HS-27A (cell line): ENCODE measurements at places on chromosomes 7 and 10.

- DNase-seq: no peak
Measured at GRCh38 chr10:131979821-131980270, 1.9 kb downstream of the BNIP3 start.

DNA sequence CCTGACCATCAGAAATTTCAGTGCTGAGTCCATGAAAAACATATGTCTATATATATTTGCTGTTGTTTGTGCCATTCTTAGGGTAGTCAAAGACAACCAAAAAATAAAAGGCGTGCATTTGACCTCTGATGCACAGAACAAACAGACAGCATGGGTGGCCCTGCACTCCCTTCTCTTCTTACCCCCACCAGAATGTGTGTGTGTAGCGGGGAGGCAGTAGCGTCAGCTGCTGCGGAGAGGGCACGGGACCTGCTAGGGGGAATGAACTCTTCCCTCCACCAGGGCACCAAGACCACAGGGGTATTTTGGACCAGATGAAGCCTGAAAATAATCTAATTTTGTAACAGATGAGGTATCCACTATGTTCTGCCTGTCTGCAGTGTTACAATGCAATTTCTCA is 277.7 kb upstream of the ZNF32 start:
- no peak for DNase-seq

DNA sequence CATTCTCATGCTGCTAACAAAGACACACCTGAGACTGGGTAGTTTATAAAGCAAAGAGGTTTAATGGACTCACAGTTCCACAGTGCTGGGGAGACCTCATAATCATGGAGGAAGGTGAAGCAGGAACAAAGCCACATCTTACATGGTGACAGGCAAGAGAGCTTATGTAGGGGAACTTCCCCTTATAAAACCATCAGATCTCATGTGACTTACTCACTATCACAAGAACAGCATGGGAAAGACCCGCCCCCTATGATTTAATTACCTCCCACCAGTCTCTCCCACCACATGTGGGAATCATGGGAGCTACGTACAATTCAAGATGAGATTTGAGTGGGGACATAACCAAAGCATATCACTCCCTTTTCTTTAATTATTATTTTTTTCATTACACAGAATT is 16.6 kb downstream of the COL28A1 start:
- no peak for DNase-seq

DNA sequence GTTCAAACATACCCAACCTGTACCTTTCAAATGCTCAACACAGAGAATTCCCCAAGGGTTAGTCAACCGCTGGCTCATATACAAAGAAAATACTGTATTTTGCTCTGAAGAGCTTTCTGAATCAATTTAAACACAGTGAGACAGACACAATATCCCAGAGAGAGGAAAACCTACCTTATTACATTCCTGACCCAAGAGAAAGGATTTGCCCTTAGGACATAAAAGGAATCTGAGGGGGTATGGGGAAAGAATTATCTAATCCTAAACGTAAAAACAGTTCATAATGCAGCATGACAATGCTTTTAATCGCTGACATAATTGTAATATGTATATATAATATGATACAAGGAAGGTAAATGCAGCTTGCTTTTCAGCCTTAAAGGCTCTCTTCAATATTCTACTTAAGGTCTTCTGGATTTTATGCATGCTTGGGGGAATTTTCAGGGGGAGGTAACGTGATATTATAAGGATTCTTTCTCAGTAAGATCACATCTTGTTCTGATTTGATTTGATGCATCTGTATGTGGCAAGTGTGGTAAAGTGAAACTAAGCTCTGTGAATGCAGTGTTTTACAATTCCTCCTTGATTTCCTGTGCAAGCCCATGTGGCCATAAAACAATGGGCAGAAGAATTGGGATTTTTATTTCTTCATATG is 240.5 kb downstream of the GLI3 start:
- no peak for DNase-seq

DNA sequence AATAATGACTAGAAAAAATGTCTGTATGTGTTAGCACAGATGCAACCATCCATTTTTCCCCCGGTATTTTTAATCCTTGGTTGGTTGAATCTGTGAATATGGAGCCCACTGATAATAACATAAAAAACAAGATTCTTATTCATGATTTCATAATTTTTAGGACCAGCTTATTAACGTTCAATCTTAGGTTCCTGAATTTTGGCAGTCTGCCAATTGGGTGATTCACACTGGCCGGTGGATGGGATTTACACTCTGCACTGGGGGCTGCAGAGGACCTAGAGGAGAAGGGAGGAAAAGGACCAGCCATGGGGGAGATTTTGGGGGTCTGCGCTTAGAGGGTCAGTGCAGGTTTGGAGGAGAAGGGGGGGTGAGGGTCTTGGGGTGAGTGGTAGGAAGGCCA is 327.9 kb downstream of the ACTR3B start:
- no peak for DNase-seq

DNA sequence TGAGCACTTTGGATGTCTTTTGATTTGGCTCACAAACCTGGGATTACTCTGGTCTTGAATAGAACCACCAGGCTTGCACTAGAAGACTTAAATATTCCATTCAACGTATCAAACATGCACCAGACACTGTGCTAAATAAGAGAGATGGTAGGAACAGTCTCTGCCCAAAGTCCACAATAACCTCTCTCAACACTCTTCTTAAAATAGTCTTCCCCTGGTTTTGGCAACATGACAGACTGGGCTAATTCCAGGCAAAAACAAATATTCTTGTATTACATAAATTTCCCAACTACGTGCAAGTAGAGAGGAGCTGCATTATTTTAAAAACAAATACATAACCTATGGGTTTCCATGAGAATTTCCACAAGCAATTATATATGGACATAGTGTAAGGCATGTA is 64.8 kb upstream of the PAPSS2 start:
- DNase-seq: no peak

- DNase-seq: no peak
Measured at GRCh38 chr7:52920977-52921376, 114.5 kb upstream of the POM121L12 start.

- DNase-seq: no peak
Measured at GRCh38 chr10:102580230-102580629, 64.0 kb upstream of the TRIM8 start.

DNA sequence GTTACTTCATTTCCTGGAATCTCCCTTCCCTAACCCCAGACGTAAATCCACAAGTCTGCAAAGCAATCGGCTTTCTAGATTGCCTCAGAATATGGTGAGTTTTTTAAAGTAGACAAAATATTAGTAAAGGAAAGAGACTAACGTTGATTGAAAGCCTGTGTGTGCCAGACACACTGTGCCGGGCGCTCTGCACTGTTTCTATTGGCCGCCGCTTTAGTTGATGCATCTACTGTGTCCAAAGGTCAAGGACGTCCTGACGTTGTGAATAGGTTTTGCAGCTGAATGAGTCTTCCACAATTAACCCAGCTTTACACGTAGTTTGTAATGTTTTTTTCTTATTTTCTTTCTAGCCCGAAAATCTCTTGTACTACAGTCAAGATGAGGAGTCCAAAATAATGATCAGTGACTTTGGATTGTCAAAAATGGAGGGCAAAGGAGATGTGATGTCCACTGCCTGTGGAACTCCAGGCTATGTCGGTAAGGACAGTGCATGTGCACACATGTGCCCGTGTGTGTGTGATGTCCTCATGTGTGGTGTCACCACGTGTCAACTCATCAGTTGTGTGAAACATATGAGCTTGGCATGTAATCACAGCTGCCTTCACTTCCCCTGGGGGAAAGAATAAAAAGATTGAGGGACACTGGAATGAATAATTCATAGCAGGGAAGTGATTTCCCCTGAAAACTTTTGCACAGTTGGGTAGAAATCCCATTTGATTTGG is 232.0 kb downstream of the CCDC3 start:
- DNase-seq: no peak

DNA sequence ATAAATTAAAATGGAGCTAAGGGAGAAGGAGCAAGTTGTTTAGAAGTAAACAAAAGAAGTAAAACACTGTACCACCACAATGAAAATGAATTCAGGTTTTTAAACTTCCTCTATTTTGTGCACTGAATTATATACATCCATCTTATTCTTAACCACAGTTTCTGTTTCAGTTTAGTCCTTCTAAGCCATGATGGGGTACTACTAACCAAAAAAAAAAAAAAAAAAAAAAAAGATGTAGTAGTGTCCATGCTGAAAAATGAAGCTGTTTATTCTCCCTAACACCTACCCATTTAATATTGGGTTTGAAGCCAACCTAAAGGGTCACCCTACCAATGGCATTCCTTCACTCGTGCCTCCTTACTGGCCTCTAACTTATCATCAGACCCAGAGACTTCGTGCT is 3.4 kb upstream of the BMPR1A start:
- no peak for DNase-seq
